NCI-H510A treated with DMSO at 0.1 percent for 48 hours (cell line): ENCODE measurements at places on chromosomes 5 and 9.

DNA sequence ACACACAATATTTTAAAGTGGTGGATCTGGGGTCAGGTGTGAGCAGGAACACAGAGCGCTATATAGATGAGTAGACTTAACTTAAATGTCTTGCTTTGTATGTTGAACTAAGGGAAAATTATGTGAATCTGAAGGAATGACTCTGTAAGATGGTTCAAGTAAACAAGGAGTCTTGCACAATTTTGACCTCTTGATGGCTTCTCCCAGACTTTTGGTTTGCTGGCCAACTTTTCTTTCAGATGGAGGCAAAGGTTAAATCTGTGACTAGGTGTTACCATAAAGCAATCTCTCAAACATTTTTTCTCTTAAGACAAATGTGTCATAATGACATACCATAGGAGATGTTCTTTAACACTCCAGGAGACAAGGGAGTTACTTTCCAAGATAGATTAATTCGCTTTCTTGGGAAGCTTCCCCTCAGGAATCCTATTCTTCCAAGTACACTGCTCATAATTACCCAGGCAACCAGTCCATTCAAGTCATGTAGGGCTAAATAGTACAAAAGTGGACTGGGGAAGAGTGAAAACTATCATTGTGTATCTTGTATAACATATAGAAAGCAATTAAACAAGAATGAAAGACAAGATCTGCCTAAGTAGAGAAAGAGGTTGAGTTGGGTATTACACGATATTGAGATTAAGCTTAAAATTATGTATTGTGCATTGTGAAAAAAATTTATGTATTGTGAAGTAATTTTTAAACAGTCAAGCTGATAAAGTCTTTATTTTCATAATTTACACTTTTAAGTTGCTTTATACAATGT, 60.3 kb upstream of the SLC27A6 start:
- no peak for DNase-seq

DNA sequence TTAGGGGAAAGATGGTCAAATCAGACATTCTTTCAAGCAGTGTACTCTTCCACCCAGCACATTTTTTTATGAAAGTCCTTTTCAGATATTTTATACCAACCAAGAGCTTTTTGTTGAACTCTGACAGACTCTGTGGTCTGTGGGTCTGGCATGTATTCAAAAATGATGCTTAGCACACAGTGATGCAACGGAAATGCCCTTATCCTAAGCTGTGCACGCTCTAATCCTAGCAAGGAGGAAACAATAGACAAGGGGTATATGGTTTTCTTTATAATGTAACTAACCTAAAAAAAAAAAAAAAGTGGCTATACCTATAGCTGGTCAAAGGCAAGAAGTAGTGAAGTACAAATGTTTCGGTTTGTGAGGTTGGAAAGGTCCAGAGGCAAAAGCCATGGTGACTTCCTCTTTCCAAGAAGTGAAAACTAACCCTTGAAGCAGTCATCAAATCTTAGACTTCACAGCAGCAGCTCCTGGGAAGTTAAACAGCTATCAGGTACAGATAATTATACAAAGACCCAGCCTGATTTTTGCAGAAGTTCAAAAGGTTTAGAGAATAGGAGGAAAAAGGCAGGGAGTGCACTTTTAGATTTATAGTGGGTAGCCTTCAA, 82.5 kb downstream of the SEMA6A start:
- no peak for DNase-seq

- DNase-seq: no peak
Measured at GRCh38 chr5:142314109-142314508, 10.7 kb downstream of the SPRY4 start.

- DNase-seq: no peak
Measured at GRCh38 chr5:165161204-165161603, 1655.8 kb downstream of the MAT2B start.

- DNase-seq: no peak
Measured at GRCh38 chr5:78341440-78341839, 19.0 kb upstream of the SCAMP1 start.

DNA sequence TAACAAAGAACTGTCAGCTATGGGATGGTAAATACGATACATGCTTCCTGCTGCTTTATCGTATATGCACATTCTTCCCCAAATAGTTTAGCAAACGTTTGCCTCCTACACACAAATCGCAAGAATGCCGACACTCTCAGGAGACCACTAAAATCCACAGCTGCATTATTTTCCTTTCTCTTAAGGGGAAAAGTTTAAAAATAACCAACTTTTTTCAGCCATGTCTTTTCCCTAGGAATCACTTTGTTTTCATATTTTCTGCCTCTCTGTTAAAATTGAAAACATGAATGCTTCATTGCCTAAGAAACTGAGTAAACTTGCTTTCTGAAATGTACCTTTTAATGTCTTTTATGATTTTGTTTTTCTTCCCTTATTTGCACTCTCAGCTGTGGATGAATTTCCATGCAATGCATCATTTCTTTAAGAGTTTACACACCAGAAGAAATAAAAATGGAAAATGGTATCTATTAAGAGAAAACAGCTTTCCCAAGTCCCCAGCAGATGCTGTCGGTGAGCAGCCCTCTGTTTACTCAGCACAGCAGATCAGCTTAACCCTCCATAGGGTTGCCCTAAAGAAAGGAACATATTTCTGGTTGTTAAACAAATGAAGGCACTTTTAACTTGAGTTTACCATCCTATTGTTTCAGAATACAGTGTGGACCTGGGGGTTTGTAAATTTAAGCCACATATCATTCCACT, 66.2 kb downstream of the IZUMO3 start:
- DNase-seq: no peak
